ENCODE measurements at places on chromosomes 13 and 19.

- no peaks in the 10 kb centered on the region for H3K36me3 ChIP-seq
- peaks cover 26% of the 10 kb centered on the region for H3K27me3 ChIP-seq
- no peak overlapping the region for H3K4me3 ChIP-seq
- DNase-seq, result no peak
Observed at GRCh38 chr13:44426461-44426860, 52.8 kb downstream of the SERP2 start.

DNA sequence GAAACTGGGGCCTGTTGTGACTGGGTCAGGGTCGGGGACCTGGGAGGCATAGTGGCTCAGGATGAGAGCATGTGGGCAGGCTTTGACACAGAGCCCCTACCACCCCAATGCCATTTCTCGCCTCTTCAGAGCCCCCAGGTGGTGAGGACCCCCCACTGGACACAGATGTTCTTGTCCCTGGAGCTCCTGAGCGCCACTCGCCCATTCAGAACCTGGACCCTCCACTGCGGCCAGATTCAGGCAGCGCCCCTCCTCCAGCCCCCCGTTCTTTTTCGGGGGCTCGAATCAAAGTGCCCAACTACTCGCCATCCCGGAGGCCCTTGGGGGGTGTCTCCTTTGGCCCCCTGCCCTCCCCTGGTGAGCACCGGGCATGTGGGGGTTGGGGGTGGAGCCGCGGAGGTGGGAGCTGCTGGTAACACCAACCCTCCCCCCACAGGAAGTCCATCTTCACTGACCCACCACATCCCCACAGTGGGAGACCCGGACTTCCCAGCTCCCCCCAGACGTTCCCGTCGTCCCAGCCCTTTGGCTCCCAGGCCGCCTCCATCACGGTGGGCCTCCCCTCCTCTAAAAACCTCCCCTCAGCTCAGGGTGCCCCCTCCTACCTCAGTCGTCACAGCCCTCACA lies 10.4 kb downstream of the IGFLR1 start:
- no peak overlapping the region for H3K27ac ChIP-seq
- H3K4me3 ChIP-seq, result no peak overlapping the region
- no peaks in the 10 kb centered on the region for H3K27me3 ChIP-seq
- no peak for DNase-seq
- H3K36me3 ChIP-seq, result peaks cover 74% of the 10 kb centered on the region

GRCh38 chr19:46710687-46711086 lies 6.2 kb downstream of the PRKD2 start:
- peaks cover 45% of the 10 kb centered on the region for H3K36me3 ChIP-seq
- H3K27me3 ChIP-seq, result no peaks in the 10 kb centered on the region
- no peak for DNase-seq
- H3K4me1 ChIP-seq, result peaks cover 22% of the 10 kb centered on the region
- H3K27ac ChIP-seq, result no peak overlapping the region

DNA sequence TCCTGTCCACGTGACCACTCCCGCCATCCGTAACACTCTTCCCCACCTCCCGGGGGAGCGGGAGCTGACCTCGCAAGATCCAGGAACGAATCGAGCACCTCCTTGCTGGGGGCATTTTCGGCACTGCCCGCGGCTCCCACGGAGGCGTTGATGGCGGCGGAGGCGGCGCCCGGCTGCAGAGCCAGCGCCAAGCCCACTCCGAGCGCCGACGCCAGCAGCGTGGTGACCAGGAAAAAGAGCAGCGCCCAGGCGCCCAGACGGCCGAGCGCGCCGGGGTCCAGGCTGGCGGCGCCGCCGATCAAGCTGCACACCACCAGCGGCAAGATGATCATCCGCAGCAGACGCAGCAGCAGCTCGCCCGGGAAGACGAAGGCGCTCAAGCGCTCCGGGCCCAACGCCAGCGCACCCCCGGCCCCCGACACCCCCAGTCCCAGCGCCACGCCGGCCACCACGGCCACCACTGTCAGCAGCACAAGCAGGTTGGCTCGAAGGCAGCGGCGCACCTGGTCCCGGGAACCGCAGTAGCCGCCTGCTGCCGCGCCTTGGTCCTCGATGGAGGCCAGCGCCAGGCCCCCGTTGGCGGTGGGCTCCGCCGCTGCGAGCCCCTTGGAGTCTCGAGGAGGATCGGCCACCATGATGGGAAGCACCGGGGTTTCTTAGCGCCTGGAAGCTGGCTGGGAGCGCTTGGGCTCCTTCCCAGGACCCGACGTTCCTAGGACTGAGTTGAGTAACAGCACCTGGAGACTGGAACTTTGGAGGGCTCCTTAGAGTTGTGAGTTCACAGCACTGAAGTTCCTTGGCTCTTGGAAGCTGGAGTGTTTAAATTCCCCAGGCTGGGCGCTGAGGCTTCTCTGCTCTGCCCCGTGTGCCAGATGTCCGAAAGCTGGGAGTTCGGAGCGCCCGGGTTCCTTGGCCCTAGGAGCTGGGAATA lies 798 bp downstream of the SLC1A5 start:
- peaks cover 58% of the 10 kb centered on the region for H3K4me1 ChIP-seq
- DNase-seq, result peak; percentile 82
- peak overlapping the region; percentile 94 for H3K4me3 ChIP-seq
- peak overlapping the region; percentile 93 for H3K27ac ChIP-seq
- H3K36me3 ChIP-seq, result peaks cover 46% of the 10 kb centered on the region

GRCh38 chr13:27583645-27584044 lies 36.7 kb downstream of the LNX2 start:
- H3K27me3 ChIP-seq, result no peaks in the 10 kb centered on the region
- DNase-seq, result peak; percentile 57
- peaks cover 17% of the 10 kb centered on the region for H3K4me1 ChIP-seq
- H3K27ac ChIP-seq, result no peak overlapping the region
- H3K36me3 ChIP-seq, result peaks cover 7% of the 10 kb centered on the region

- no peak overlapping the region for H3K4me3 ChIP-seq
- no peaks in the 10 kb centered on the region for H3K27me3 ChIP-seq
- peaks cover 86% of the 10 kb centered on the region for H3K36me3 ChIP-seq
- DNase-seq, result peak; percentile 79
Observed at GRCh38 chr19:41298348-41298964, 11.5 kb upstream of the CCDC97 start.

GRCh38 chr13:30255696-30256095 lies 51.7 kb downstream of the KATNAL1 start:
- H3K36me3 ChIP-seq, result peaks cover 12% of the 10 kb centered on the region
- H3K27ac ChIP-seq, result no peak overlapping the region
- DNase-seq, result no peak

GRCh38 chr13:100336795-100337516 lies 248.1 kb downstream of the PCCA start:
- DNase-seq, result no peak
- peaks cover 19% of the 10 kb centered on the region for H3K36me3 ChIP-seq
- H3K4me3 ChIP-seq, result no peak overlapping the region
- no peak overlapping the region for H3K27ac ChIP-seq

- H3K27ac ChIP-seq, result no peak overlapping the region
- H3K27me3 ChIP-seq, result peaks cover 10% of the 10 kb centered on the region
- DNase-seq, result no peak
- H3K4me1 ChIP-seq, result peaks cover 13% of the 10 kb centered on the region
Observed at GRCh38 chr13:48194379-48194754, 38.6 kb upstream of the ITM2B start.

DNA sequence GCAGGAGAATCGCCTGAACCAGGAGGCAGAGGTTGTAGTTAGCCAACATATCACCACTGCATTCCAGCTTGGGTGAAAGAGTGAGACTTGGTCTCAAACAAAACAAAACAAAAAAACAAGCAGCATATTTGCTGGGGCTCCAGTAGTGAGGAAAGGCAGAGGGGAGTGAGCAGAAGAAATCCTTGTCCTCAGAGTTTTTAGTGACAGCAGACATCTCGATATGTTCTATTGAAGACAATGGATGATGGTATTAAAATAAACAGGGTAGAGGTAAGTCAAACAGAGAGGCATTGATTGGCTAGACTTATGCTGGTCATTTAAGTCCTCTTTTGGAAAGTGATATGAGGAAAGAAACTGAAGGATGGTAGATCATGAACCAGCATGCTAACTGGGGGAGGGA lies 19.0 kb downstream of the NLRP7 start:
- H3K36me3 ChIP-seq, result peaks cover 2% of the 10 kb centered on the region
- no peaks in the 10 kb centered on the region for H3K27me3 ChIP-seq
- no peaks in the 10 kb centered on the region for H3K4me1 ChIP-seq

DNA sequence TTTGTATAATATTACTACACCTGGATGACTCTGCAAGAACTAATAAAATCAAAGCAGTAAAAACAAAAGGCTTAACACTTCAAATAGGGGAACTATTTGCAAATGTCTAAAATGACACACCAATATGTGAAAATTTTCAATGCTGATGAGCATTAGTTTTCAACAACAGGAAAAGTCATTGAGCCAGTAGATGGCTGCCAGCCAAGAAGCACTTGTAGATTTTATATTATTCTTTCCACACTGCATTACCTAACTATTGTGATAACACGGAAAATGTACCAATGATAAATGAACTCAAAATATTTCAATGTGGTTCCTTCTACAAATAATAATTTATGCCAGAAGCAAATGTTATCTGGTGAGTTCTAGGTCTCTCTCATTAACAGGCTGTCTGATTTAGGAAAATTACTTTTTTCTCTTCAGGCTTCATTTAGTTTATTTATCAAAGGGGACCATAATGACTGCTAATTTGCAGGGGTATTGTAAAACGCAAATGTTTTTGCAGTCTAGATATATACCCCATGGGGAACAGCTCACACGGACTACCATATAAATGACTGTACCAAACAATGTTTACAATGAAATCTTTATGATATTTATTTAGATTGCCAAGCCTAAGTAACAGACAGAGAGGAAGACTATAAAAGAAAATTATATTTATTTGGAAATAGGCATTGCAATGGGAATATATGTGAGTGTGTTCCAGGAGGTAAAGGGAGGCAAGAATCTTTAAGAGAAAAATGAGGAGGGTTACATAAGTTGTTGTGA lies 407.8 kb downstream of the LIG4 start:
- H3K4me3 ChIP-seq, result no peak overlapping the region
- H3K36me3 ChIP-seq, result no peaks in the 10 kb centered on the region
- no peak overlapping the region for H3K27ac ChIP-seq
- no peak for DNase-seq

DNA sequence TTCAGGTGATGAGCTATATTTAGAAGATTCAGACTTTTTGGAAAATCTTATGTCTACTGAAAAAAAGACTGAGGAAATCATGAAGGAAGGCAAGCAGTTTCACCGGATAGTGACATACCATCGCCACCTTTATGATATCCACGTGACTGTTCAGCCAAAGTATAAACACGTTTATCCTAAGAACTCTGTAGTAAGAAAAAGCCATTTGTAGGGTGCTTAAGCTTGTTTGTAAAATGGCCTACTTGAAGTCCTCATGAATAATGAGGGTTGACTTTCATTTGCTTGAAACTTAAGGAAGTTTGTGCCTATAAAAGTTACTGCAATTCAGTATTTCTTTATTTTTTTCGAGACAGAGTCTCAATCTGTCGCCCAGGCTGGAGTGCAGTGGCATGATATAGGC lies 7.8 kb upstream of the TDRD12 start:
- H3K27ac ChIP-seq, result no peak overlapping the region
- H3K36me3 ChIP-seq, result peaks cover 48% of the 10 kb centered on the region
- H3K4me3 ChIP-seq, result no peak overlapping the region
- no peak for DNase-seq
- H3K27me3 ChIP-seq, result no peaks in the 10 kb centered on the region

DNA sequence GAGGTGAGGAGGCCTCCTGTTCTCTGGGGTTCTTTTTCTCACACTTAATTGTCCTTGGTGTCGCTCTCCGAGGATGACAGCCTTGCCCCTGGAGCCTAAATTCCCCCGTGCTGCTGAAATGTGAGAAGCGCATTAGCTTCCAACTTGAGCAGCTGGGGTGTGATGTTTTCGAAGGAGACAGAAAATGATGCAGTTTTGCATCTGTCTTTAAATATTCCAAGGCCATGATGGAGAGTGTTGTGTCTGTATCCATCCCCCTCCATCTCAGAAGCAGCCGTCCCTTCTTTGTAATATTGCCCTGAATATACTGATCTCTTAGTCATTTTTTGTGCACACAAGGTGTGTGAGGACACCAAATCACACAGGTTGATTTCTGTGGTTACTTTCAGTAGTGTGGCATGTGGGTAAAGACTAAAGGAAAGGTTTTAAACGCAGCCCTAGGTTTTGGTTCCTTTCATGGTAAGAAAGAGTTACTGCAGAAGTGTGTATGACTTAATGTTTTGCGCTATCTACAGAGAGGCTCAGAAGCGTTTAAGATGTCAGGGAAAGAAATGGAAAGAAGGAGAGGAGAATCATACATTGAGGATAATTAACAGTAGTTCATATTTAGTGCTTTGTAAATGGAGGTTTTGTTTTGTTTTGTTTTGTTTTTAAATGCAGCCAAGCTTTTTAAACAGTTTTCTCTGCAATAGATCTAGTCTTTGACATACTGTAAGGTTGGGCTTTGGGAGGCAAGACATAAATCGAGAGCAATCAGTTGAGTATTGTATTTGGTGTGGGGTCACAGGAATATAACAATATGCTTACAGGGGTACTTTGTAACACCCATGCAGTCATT lies 1.6 kb downstream of the NBEA start:
- H3K4me3 ChIP-seq, result peak overlapping the region; percentile 91
- no peaks in the 10 kb centered on the region for H3K36me3 ChIP-seq
- no peak for DNase-seq
- peak overlapping the region; percentile 67 for H3K27ac ChIP-seq
- peaks cover 14% of the 10 kb centered on the region for H3K4me1 ChIP-seq
- peaks cover 50% of the 10 kb centered on the region for H3K27me3 ChIP-seq

All from activated CD4-positive, alpha-beta T cell treated with anti-CD3 and anti-CD28 coated beads, Interleukin-2, amount 10 ng/mL, durations not matched to agents 24 days and 14 days (primary cell).